Dermis microvascular lymphatic vessel endothelial cell (primary cell): ENCODE measurements at places on chromosomes 6 and 20. TPM values are rescaled to one million over a fixed set of nuclear protein-coding genes. Genes with fewer than 3 reads are reported as not detected.

GRCh38 chr6:27605401-27606342 is 132.8 kb upstream of the ZNF184 start:
- no peak for DNase-seq

DNA sequence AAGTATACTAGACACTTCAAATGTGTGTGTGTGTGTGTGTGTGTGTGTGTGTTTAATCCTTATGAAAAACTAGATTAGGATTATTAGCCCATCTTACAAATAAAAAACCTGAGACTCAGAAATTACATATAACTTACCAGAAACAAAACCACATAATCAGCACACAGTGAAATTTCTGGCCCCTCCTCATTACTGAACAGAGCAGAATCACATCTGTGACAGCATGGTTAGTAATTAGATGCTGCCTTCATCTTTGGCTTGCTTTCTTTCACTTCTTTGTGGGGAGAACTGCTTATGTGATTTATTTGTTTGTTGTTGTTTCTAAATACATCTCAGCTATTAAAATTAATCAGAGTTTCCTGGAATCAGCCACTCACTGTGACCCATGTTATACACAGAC is 267.1 kb downstream of the TENT5A start:
- DNase-seq: no peak

GRCh38 chr20:54985091-54985490 is 509.7 kb downstream of the DOK5 start:
- DNase-seq: no peak

- DNase-seq: no peak
These were observed 17.9 kb upstream of the MAP7 start for GRCh38 chr6:136568129-136568528.

GRCh38 chr6:134172706-134173365 is 120.4 kb upstream of the SLC2A12 start:
- DNase-seq: no peak

DNA sequence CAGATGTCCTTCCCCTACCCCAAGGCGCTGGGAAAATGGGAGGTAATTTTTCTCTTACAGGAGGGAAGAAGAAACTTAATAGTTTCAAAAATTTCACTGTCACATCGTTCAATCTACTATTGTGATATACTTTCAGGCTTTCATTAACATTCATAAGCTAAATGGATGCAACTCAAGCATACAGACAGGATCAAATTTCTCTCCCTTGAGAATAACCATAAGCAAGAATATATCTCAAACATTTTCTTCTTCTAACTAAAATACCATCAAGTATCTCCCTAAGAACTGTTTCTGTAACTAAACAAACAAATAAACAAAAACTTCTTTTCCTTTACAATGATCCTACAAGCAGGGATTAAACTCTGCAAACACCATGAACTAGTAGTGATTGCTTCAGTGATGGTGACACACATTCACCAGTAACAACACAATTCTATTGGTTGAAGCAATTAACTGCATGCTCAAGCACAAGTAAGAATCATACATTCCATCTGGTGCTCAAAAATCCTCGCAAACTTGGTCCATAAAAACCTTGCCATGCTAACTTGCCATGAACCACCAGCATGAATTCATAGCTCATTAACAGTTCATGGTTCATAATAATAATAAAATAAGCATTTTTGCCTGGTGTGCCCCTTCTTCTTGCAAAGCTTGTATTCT is 183.8 kb downstream of the PTPRK start:
- no peak for DNase-seq

- DNase-seq: no peak
These were observed 126.6 kb upstream of the RIN2 start for GRCh38 chr20:19631410-19631809.

GRCh38 chr6:47207261-47207660 is 102.4 kb downstream of the TNFRSF21 start:
- DNase-seq: no peak

NCOA6 gene
- total RNA-seq: 3.3 and 5.3 TPM in 2 replicates

EYA4 gene
- total RNA-seq: under 0.01 and 0.51 TPM in 2 replicates

MUC22 gene
- total RNA-seq: not detected in 2 replicates

LAMA4 gene
- 497 and 606 TPM in 2 replicates for total RNA-seq
